ENCODE measurements at places on chromosomes 5 and 9. TPM values are rescaled to one million over a fixed set of nuclear protein-coding genes. Genes with fewer than 3 reads are reported as not detected.

DNA sequence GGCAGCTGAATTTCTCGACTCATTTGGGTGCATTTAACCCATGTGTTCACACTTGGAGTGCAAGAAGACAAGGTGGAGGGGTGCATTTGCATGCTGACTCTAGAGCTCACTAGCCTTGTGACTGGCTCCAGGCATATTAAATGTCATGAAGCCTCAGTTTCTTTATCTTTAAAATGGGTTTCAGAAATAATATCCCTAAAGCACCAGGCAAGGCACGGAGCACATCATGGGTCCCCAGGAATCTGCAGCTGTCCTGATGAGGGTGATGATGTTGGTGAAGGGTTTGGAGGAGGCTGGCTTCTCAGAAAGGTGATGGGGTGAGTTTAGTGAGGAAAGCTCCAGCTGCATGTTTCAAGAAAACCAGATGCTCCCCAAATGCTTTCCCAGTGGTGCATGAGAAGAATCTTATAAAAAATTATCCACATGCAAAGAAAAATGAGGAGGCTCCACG, 14.8 kb downstream of the STC2 start:
- no peaks in the 10 kb centered on the region for H3K36me3 ChIP-seq
- H3K4me1 ChIP-seq, result peaks cover 44% of the 10 kb centered on the region
- no peak overlapping the region for H3K27ac ChIP-seq
- H3K27me3 ChIP-seq, result no peaks in the 10 kb centered on the region

- no peak overlapping the region for H3K4me3 ChIP-seq
- no peaks in the 10 kb centered on the region for H3K4me1 ChIP-seq
- no peaks in the 10 kb centered on the region for H3K27me3 ChIP-seq
- H3K36me3 ChIP-seq, result no peaks in the 10 kb centered on the region
- no peak for DNase-seq
- H3K27ac ChIP-seq, result peak overlapping the region; percentile 52
These were observed 5.9 kb downstream of the PNPLA7 start for GRCh38 chr9:137544176-137544760.

DNA sequence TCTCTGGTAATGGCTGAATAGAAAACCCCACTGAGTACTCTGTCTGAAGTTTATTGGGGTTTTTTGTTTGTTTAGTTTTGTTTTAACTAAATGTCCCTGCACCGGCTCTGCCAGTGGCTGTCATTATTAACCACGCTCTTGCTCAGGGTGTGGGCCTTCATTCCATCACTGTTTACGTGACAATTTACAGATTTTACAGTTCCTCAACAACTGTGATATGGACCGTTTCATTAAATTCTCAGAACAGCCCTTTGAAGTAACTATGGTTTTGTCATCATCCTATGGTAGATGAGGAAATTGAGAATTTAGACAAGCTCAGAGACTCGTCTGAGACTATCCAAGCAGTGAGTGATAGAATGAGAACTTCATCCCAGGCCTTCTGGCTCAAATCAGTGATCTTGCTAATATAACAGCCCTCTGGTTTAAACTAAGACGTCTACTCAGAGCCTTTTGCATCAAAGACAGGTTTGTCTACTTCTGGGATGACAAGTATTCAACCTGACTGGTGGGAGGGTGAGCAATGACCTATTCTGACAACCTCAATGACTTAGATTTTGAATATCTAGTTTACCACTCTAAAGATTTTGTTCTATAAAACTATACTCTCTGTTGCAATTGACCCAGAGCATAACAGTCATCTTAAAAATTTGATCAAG, 77.3 kb upstream of the MAP3K1 start:
- no peaks in the 10 kb centered on the region for H3K36me3 ChIP-seq
- no peak for DNase-seq
- H3K4me1 ChIP-seq, result no peaks in the 10 kb centered on the region
- H3K27me3 ChIP-seq, result no peaks in the 10 kb centered on the region
- no peak overlapping the region for H3K27ac ChIP-seq
- H3K4me3 ChIP-seq, result no peak overlapping the region

DNA sequence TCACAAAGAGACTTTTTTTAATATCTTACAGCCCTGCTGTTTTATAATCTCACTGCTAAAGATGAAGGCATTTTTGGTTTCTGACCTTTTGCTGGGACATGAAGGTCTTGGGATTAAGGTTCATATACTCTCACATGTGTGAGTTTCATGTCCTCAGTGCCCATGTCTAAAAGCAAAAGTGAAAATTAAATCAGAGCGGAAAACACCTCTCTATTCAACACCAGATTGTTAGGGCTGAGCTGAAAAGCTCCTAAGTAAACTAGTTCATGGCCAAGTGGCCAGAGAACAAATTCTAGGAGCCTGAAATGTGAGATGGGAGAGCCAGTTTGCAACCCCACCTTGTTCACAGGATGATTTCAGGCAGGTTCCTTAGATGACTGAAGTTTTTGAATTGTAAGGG, 110.9 kb downstream of the GRIA1 start:
- no peaks in the 10 kb centered on the region for H3K27me3 ChIP-seq
- DNase-seq, result no peak
- H3K4me1 ChIP-seq, result no peaks in the 10 kb centered on the region
- H3K36me3 ChIP-seq, result no peaks in the 10 kb centered on the region
- no peak overlapping the region for H3K27ac ChIP-seq
- no peak overlapping the region for H3K4me3 ChIP-seq

DNA sequence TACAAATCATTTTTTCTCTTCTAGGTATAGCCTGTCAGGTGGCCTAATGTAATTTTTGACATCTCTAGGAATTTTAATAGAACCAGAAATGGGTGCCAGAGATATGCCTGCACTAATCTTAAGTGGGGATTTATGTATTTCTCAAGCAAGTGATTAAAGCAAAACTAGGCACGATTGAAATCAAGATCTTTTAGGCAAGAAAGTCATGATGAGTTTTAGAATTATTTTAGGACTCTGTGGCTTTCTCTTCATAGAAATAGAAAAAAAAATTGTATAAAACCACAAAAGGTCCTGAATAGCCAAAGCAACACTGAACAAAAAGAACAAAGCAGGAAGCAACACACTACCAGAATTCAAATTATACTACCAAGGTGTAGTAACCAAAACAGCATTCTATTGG, 952 bp upstream of the AMACR start:
- peaks cover 20% of the 10 kb centered on the region for H3K4me1 ChIP-seq
- H3K36me3 ChIP-seq, result peaks cover 17% of the 10 kb centered on the region
- no peak for DNase-seq
- peak overlapping the region; percentile 72 for H3K4me3 ChIP-seq
- H3K27me3 ChIP-seq, result no peaks in the 10 kb centered on the region

- H3K27me3 ChIP-seq, result no peaks in the 10 kb centered on the region
- H3K36me3 ChIP-seq, result no peaks in the 10 kb centered on the region
- no peak for DNase-seq
- H3K4me1 ChIP-seq, result no peaks in the 10 kb centered on the region
These were observed 8.5 kb downstream of the FBP1 start for GRCh38 chr9:94630833-94631232.

GRCh38 chr5:105430516-105430915, 1867.9 kb upstream of the NUDT12 start:
- H3K27ac ChIP-seq, result no peak overlapping the region
- no peaks in the 10 kb centered on the region for H3K36me3 ChIP-seq
- no peaks in the 10 kb centered on the region for H3K4me1 ChIP-seq
- no peaks in the 10 kb centered on the region for H3K27me3 ChIP-seq
- no peak for DNase-seq

GRCh38 chr5:15080219-15080618, 208.6 kb upstream of the ANKH start:
- no peak overlapping the region for H3K27ac ChIP-seq
- DNase-seq, result no peak
- H3K4me3 ChIP-seq, result no peak overlapping the region
- H3K27me3 ChIP-seq, result no peaks in the 10 kb centered on the region

GRCh38 chr5:56527174-56527573, 288.2 kb upstream of the MAP3K1 start:
- no peak overlapping the region for H3K27ac ChIP-seq
- no peaks in the 10 kb centered on the region for H3K27me3 ChIP-seq
- H3K4me3 ChIP-seq, result no peak overlapping the region
- H3K36me3 ChIP-seq, result no peaks in the 10 kb centered on the region
- DNase-seq, result no peak
- peaks cover 12% of the 10 kb centered on the region for H3K4me1 ChIP-seq

GRCh38 chr9:90062982-90063381, 458.2 kb downstream of the GADD45G start:
- H3K36me3 ChIP-seq, result no peaks in the 10 kb centered on the region
- no peaks in the 10 kb centered on the region for H3K27me3 ChIP-seq
- no peak overlapping the region for H3K4me3 ChIP-seq

Gene CRB2
- total RNA-seq, result not detected

Gene PPP2R2B
- total RNA-seq, result 19.6 TPM

DNA sequence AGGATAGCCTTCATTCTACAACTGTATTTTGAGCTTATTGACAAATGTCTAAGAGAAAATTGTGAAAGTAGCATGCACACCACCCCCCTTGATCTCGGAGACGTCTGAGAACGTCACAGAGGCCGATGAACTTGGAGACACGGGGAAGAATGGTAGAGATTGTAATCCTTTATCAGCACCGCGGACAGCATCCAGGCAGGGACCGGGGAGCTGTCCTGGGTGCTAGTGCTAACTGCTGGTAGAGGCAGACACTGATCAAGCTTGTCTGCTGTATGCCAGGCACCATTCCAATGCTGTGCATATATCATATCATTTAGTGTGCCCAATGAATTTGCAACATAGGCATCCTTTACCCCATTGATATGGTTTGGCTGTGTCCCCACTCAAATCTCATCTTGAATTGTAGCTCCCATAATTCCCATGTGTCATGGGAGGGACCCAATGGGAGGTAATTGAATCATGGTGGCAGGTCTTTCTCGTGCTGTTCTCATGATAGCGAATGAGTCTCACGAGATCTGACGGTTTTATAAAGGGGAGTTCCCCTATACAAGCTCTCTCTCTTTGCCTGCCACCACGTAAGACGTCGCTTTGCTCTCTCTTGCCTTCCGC, 98.8 kb downstream of the LHX2 start:
- no peak overlapping the region for H3K4me3 ChIP-seq
- no peak overlapping the region for H3K27ac ChIP-seq
- H3K27me3 ChIP-seq, result no peaks in the 10 kb centered on the region
- H3K4me1 ChIP-seq, result no peaks in the 10 kb centered on the region
- no peak for DNase-seq

DNA sequence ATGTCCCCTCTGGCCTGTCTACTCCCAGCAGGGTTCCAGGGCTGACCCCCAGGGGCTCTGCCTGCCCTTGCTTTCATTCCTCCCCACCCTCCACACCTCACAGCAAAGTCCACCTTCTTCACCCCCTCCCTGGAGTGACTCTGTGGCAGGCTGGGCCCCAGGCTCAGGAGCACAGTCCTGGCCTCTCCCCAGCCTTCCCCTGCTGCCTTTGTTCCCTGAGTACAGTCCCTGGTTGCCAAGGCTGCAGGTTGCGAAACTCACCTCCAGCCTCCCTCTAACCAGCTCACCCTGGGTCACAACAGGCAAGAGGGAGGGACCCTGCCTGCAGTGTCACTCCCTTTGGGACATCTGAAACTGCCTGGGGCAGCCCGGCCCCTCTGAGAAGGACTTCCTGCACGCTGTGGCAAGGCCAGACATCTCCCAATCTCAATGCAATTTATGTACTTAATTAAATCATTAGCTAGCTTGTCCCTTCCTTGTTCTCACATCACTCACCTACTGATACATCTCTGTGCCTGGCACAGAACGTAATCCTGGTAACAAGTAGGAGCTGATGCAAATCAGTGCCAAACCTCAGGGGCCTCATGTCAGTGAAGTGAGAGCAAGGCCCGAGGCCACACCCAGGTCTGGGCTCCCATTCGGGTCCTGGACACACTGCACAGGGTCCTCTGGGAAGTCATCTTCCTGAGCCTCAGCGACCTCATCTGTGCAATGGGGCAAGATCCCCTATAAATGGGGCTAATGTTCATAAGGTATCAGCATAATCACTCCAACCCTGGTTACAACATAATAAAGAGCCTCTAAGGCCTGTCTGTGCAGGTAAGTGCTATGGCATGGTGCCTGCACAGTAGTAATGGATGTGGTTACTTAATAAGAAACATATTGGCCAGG, 27.3 kb upstream of the TRIM14 start:
- no peaks in the 10 kb centered on the region for H3K4me1 ChIP-seq
- no peak overlapping the region for H3K4me3 ChIP-seq
- no peaks in the 10 kb centered on the region for H3K36me3 ChIP-seq
- DNase-seq, result no peak
- no peak overlapping the region for H3K27ac ChIP-seq

DNA sequence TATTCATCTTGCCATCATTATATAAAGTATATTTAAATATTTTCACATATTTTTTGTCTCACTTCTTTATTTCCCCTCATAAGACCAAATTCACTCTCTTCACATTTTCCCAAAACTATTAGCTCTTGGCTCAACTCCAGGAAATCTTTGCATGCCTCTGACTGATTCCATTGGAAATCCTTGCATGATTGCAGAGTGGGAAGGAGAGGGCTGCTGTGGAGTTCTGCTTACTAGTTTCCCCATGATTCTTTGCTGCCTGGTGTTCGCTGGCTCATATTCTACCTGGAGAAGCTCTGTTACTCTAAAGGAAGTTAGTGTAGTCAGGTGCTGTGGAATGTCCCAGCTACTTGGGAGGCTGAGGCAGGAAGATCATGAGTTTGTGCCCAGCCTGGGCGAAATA, 41.9 kb downstream of the LIX1 start:
- no peaks in the 10 kb centered on the region for H3K36me3 ChIP-seq
- H3K4me3 ChIP-seq, result no peak overlapping the region
- H3K4me1 ChIP-seq, result peaks cover 30% of the 10 kb centered on the region
- no peak for DNase-seq

DNA sequence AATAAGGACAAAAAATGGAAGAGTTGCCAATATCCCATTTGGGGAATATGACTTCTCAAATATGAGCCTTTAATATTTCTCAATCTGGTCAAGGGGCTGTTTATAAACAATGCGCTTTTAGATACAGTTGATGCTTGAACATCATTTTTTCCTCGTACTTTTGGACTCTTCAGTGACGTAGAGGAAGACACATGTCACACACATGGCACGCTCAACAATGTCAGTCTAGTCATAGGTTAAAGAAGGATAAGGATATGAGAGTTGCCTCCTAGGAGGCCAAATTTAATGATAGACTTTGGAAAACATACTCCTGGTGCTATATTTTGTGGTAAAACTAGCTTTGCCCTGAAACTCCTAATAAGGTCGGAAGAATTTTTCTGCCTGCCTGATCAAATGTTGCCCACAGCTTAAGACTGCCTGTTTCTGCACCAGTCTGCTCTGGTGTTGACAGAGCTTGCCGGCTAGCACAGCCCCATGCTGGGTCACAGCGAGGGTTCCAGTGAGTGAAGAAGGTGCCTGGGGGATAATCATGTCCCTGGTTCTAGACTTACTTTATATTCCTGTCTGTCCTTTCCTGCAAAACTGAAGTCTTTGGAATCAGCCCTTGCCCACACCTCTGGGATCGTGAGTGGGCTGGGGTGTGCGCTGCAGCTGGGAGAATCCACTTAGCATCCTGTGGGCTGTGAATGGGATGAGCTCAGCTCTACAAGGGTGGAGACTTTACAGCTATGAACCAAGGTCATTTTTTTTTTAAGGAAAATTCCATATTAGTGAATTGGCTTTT, 230.8 kb upstream of the IRX4 start:
- no peaks in the 10 kb centered on the region for H3K4me1 ChIP-seq
- no peak overlapping the region for H3K4me3 ChIP-seq
- H3K27me3 ChIP-seq, result no peaks in the 10 kb centered on the region
- no peaks in the 10 kb centered on the region for H3K36me3 ChIP-seq

GRCh38 chr9:127943731-127944144, 6.1 kb upstream of the DPM2 start:
- peak; percentile 94 for DNase-seq
- H3K4me3 ChIP-seq, result no peak overlapping the region
- peak overlapping the region; percentile 1 for H3K27ac ChIP-seq
- peaks cover 12% of the 10 kb centered on the region for H3K36me3 ChIP-seq
- no peaks in the 10 kb centered on the region for H3K27me3 ChIP-seq
- H3K4me1 ChIP-seq, result no peaks in the 10 kb centered on the region

Measured in sigmoid colon (tissue), 7 donors.